ENCODE measurements at places on chromosomes 7 and 10.

GRCh38 chr10:130728531-130729215 is 582.8 kb downstream of the TCERG1L start:
- DNase-seq: no peak

DNA sequence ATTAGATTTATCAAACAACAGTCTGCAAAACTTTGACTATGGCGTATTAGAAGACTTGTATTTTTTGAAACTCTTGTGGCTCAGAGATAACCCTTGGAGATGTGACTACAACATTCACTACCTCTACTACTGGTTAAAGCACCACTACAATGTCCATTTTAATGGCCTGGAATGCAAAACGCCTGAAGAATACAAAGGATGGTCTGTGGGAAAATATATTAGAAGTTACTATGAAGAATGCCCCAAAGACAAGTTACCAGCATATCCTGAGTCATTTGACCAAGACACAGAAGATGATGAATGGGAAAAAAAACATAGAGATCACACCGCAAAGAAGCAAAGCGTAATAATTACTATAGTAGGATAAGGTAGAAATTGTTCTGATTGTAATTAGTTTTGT is 31.4 kb downstream of the LRRC17 start:
- DNase-seq: no peak

- no peak for DNase-seq
Observed at GRCh38 chr10:69472544-69472943, 21.3 kb downstream of the TSPAN15 start.

GRCh38 chr7:17144322-17144721 is 154.1 kb upstream of the AHR start:
- no peak for DNase-seq

- no peak for DNase-seq
Observed at GRCh38 chr10:61701055-61701705, 38.5 kb downstream of the CABCOCO1 start.

DNA sequence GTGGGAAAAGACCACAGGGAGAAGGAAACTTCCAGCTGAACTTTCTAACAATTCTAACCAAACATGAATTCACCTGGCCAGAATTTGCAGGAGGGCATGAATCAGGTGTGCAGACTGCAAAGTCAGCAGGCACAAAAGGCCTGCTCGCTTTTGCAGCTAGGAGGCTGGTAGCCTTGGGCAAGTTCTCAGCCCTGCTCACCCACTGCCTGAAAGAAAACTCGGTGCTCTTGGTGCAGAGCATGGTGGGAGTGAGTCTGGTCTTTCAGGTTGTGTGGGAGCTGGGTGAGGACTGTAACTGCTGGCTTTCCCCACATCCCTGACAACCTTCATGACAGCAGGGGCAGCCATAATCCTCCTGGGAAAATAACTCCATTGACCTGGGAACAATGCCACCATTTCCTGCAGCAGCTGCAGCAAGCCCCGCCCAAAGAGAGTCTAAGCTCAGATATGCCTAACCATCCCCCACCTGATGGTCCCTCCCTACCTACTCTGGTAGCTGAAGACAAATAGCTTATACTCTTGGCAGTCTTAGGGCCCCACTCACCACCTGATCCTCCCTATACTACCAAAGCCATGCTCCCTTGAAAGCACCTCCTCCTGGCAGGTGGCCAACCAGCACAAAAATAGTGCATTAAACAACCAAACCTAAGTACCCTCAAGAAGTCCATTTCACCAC is 31.6 kb downstream of the ZNF117 start:
- no peak for DNase-seq

All from islet precursor cell (in vitro differentiated cells).